ENCODE measurements at places on chromosomes 11 and 22. TPM values are rescaled to one million over a fixed set of nuclear protein-coding genes. Genes with fewer than 3 reads are reported as not detected.

RAB39A gene
- 0.66 TPM for total RNA-seq

PGGHG gene
- total RNA-seq: 15.3 TPM

CBLIF gene
- total RNA-seq: not detected

ASCL2 gene
- total RNA-seq: not detected

MS4A6E gene
- not detected for total RNA-seq

LUZP2 gene
- total RNA-seq: 0.83 TPM

DNA sequence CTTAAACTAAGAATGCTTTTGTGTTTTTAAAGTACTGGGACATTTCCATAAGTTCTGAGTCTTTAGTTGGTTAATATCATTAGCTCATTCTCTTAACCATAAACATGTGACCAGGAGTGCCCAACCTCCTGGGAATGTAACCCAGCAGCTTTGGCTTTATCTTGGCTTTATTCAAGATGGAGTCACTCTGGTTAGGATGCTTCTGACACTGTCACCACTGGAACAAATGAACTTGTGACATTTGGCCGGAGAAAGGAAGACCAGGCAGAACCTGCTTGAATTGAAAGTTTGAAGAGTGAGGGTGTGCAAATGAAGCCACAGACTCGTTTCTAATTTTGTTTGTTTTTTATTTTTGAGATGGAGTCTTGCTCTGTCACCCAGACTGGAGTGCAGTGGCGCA lies 54.6 kb downstream of the OSBP2 start:
- no peak overlapping the region for H3K4me3 ChIP-seq
- DNase-seq: no peak
- no peaks in the 10 kb centered on the region for H3K27me3 ChIP-seq
- no peaks in the 10 kb centered on the region for H3K36me3 ChIP-seq
- H3K27ac ChIP-seq: no peak overlapping the region

DNA sequence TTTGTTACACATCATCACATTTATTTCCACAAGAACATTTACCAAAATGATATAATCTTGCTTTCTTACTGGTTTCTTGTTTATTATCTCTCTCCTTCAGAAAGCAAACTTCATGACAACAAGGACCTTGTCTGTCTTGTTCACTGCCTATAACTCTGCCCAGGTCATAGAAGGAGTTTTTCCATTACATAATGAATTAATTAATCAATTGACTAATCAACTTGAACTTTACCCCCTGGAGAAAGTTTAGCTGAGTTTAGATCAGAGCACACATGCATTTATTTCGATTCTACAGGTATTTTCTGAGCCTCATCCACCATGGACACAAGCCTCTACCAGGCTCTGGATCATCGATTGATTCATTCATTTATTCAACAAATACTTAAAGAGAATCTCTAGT lies 6.3 kb upstream of the PRG2 start:
- no peak overlapping the region for H3K27ac ChIP-seq
- H3K27me3 ChIP-seq: no peaks in the 10 kb centered on the region
- DNase-seq: no peak
- no peaks in the 10 kb centered on the region for H3K4me1 ChIP-seq
- no peak overlapping the region for H3K4me3 ChIP-seq

GRCh38 chr22:17112491-17113042 lies 8.6 kb downstream of the TMEM121B start:
- H3K27ac ChIP-seq: no peak overlapping the region
- H3K27me3 ChIP-seq: no peaks in the 10 kb centered on the region
- no peak overlapping the region for H3K4me3 ChIP-seq
- H3K36me3 ChIP-seq: peaks cover 25% of the 10 kb centered on the region
- H3K4me1 ChIP-seq: no peaks in the 10 kb centered on the region

Data from sigmoid colon (tissue), 7 donors.